Lung (tissue), 17 donors: ENCODE measurements at places on chromosomes 2 and 18. TPM values are rescaled to one million over a fixed set of nuclear protein-coding genes. Genes with fewer than 3 reads are reported as not detected.

GRCh38 chr2:121242976-121243375 lies 42.0 kb downstream of the TFCP2L1 start:
- no peak for DNase-seq

CFC1 gene
- polyA plus RNA-seq, result 0.19 TPM

- DNase-seq, result no peak
Observed at GRCh38 chr18:38747153-38747552, 1181.6 kb upstream of the CELF4 start.

UBE2E3 gene
- polyA plus RNA-seq, result 36.4 TPM

TUBA4B gene
- 8.7 TPM for polyA plus RNA-seq

PAX8 gene
- 0.89 TPM for polyA plus RNA-seq

- DNase-seq, result peak; percentile 51
Observed at GRCh38 chr2:208373460-208374089, 33.0 kb upstream of the PTH2R start.

DNA sequence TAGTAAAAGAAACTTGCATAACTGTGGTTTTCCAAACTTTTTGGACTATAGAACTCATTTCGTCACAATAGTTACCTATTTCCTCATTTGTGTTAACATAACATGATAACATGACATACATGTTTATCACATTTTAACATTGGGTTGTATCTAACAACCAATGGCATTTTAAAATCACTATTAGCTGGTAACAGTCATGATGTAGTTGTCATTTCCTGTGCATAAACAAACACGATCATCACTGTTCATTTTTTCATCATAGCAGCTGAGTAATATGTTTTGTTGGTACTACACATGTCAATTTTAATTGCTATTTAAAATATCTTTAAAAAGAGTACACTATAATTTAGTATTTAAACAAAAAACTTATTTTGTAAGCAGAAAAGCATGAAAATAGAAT lies 402.4 kb downstream of the SATB2 start:
- DNase-seq, result no peak

GRCh38 chr2:215460682-215461382 lies 25.0 kb upstream of the FN1 start:
- peak; percentile 35 for DNase-seq

B3GNT2 gene
- polyA plus RNA-seq, result 11.4 TPM

DNA sequence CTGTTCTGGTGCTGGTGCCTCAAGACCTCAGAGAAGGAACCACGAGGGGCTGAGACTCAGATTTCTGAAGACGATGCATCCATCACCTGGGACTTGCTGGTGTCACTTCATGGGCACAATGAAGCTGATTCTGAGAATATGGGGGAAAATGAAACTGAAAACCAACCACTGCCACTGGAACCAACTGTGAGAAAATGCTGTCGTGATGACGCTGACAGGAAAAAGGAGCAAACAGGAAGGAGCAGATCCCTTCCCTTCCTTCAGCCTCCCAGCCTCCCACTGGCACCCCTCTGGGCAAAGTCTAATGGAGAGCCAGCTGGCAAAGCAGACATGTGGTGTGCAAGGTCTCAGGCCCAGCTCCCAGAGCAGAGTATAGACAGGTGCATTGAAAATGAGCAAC lies 109.7 kb downstream of the FOXI3 start:
- DNase-seq, result no peak

DNA sequence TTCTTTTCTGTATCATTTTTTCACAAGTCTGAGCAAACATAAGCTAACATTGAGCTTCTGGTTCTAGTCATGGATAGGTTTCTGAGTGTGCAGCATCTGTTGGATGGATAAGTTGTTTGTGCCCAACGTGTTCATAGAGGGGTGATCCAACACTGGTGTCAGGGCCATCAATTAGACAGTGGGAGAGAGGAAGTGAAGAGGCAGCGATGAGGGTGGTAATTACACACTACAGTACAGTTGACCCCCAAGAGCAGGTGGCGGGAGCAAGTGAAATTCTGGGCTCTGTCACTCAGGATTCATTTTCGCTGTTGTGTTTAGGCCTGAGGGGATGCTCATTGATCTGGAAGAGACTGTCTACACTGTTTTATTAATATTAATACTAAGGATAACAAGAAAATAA lies 180.0 kb upstream of the CXCR4 start:
- no peak for DNase-seq

GRCh38 chr2:211061612-211062296 lies 505.4 kb downstream of the CPS1 start:
- DNase-seq, result peak; percentile 2

DNA sequence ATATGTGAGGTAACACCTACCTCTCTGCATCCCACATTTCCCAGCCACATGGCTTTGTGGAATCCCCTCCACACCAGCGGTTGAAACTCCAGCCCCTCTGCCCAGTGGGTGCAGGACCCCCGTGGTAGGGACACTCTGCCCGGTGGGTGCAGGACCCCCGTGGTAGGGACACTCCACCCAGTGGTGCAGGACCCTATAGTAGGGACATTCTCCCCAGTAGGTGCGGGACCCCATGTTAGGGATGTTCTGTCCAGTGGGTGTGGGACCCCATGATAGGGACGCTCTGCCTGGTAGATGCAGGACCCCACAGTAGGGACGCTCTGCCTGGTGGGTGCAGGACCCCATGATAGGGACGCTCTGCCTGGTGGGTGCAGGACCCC lies 11.5 kb downstream of the COPS9 start:
- no peak for DNase-seq

KLHL41 gene
- polyA plus RNA-seq, result 0.30 TPM

- DNase-seq, result no peak
Observed at GRCh38 chr2:229909090-229909489, 12.7 kb downstream of the TRIP12 start.

GRCh38 chr2:210611466-210611865 lies 55.1 kb downstream of the CPS1 start:
- no peak for DNase-seq
